ENCODE measurements at places on chromosomes 13 and 19. TPM values are rescaled to one million over a fixed set of nuclear protein-coding genes. Genes with fewer than 3 reads are reported as not detected.

The KIR2DL1 gene
- 0.64 TPM for total RNA-seq

The AMER2 gene
- total RNA-seq = 0.13 TPM

The RETN gene
- total RNA-seq = not detected

The TTC9B gene
- total RNA-seq = not detected

The NDUFA7 gene
- total RNA-seq = 24.9 TPM

The S1PR4 gene
- total RNA-seq = 0.42 TPM

The SMARCA4 gene
- 110 TPM for total RNA-seq

The ZNF844 gene
- 11.5 TPM for total RNA-seq

The FARSA gene
- 49.0 TPM for total RNA-seq

The FUT1 gene
- total RNA-seq = 2.0 TPM

The YJEFN3 gene
- total RNA-seq = 1.6 TPM

Data from suprapubic skin (tissue), 4 donors.